ENCODE measurements at places on chromosomes 3 and 15.
A peak's percentile ranks its signal among the peaks of the same experiment; 100 is the strongest.

DNA sequence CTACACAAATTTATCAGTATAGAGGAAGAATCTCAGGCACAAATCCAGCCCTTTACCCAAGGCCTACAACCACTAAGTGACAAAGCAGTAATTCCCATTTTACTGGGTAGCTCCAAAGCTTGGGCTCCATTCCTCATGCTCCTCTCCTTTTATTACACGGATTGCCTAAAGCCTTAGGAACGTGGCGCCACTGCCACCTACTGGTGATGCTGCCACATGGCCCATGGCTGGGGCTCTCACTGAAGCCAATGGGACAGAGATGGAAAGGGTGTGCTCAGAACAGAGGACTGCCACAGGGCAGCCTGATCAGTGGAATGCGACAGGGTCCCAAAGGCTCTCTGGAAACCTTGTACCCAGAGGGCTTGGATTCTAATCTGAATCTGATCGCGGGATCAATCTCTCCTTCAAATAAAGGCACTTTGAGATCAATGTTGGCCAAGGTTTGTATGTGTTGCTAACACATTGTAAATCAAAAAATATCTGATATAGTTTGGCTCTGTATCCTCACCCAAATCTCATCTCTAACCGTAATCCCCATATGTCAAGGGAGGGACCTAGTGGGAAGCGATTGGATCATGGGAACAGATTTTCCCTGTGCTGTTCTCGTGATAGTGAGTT, 33.5 kb upstream of the LYZL4 start:
- DNase-seq = peak; percentile 59

DNA sequence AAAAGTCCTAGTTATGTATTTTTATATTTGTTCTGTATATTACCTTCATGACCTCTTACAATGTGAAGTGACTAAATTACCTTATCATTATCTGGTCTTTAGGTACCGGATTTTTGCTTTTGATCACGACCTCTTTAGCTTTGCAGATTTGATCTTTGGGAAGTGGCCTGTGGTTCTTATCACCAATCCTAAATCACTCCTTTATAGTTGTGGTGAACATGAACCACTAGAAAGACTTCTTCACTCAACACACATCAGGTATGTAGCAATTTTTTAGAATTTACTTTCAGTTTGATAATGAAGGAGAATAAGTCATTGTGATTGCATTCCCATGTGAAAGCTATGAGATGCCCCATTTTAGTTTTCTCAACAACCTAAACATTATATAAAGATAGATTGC, 18.3 kb downstream of the TMEM62 start:
- no peak for DNase-seq

DNA sequence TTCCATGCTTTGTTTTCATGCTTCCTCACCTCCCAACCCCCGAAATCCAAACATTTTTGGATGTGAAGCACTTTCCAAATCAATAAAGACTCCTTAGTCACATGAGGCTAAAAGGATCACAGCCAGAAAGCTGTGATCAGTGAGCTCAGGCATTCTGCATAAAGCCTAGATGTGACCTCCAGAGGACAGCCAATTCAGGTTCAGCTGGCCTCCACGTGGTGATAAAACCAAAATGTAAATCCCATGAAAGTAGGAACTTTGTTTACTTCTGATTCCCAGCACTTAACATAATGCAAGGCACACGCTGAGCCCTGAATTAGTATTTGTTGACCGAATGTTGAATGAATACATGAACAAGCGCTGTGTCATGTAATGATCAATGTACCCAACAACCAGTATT, 249.5 kb upstream of the EOMES start:
- DNase-seq = no peak

- no peak for DNase-seq
Observed at GRCh38 chr15:74724570-74725224, 631 bp downstream of the CYP1A1 start.

- DNase-seq = peak; percentile 92
Observed at GRCh38 chr3:71156062-71156665, 427.4 kb downstream of the FOXP1 start.

DNA sequence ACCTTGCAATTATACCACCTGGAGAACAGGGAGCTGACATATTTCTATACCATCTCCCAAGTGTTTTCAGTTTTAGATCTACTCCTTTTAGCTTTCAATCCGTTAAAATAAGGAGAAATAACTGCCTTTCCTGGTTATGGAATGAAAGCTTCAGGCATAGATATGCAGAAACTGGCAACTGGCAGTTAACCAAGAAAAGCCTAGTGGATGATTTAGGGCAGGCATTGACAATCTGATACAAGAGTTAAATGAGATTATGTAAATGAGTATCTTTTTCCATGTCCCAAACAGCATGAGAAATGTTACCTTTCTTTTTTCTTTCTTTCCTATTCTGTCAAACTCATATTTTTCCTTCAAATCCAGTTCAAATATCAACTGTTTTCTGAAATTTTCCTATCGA, 689.1 kb upstream of the DPPA4 start:
- no peak for DNase-seq

DNA sequence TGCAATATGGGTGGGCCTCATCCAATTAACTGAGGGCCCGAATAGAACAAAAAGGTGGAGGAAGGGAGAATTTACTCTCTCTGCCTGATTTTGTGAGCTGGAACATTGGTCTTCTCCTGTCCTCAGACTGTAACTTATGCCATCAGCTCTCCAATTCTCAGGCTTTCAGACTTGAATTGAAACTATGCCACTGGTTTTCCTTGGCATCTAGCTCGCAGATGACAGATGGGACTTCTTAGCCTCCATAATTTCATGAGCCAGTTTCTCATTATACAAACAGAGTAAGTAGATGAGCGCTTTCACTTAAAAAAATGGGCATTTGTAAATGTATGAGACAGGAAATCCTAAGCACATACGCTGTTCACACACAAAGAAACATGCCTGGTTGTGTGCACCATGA, 8.7 kb upstream of the PTX3 start:
- DNase-seq = no peak

DNA sequence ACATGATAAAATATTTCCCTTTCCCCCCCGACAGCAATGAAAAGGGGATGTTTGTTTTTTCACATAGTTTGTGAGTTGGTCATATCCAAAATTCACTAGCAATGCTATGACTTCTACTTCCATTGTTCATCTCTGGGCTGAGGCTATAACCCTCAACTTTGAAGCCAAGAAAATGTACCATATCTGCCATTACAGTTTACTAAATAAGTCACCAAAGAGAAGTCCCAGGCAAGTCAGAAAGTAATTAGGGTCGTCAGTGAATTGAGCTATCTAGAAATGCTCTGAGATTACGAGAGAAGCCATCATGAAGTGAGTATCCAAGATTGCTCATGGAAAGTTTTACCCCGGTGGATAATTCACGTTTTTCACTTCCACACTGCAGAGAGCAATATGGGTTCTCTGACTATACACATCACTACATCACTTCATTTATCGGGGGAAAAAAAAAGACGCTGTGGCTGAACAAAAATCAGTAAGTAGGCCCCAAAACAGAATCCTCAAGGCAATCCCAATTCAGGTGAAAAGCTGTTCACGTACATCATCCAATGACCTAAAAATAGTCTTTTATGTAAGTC, 1.4 kb downstream of the PEAK1 start:
- no peak for DNase-seq

GRCh38 chr3:123357275-123357674, 91.6 kb downstream of the ADCY5 start:
- no peak for DNase-seq

- DNase-seq = no peak
Observed at GRCh38 chr3:146390006-146390772, 79.2 kb downstream of the PLSCR2 start.

DNA sequence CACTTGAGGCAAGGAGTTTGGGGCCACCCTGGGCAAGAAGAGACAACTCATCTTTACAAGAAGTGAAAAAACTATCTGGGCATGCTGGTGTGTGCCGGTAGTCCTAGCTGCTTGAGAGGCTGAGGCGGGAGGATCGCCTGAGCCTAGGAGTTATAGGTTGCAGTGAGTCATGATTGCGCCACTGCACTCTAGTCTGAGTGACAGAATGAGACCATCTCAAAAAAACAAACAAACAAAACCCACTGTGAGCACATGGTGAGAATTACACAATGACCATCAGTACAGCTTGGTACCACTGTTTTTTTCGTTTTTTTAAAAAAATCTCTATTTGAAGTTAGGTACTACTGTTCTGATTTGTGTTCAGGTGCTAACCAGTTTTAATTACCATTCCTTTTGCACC, 13.6 kb downstream of the VPS39 start:
- DNase-seq = peak; percentile 82

GRCh38 chr3:194340757-194341400, 10.2 kb downstream of the CPN2 start:
- DNase-seq = no peak

Measured in bronchial epithelial cell (primary cell).